Activated CD4-positive, CD25-positive, alpha-beta regulatory T cell (primary cell): ENCODE measurements at places on chromosomes 4 and X.

GRCh38 chr4:86449746-86450588 is 90.1 kb upstream of the MAPK10 start:
- DNase-seq = no peak

DNA sequence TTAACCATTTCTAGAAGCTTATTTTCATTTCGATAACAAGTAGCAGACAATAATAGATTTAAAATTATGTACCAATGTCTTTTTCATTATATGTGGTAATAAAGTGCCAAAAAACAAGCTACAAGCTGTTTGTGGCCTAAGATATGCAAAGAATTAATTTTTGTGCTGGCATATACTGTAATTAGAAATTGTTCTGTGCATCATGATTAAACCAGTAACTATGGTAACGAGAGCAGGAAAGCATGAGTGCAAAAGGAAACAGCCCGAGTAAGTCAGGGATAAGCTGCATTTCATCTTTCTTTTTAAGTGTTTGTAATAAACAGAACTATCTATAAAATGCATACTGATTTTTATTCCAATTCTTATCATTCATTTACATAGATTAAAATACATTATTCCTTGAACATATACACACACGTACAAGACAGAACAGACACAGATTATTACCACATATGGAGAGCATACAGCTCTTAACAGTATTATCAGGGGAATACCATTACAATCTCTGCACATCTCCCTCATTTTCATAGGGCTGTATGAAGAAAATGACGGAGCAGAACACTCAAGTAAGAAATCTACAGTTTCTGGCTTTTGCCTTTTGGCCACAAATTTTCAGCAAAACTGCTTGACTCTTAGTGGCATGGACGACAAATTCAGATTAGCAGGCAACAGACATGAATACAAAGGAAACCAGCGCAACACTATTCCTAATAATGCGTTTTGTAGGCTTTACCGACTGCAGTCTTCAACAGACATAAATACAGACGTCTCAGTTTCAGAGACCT is 121.3 kb upstream of the WDR17 start:
- no peak for DNase-seq

DNA sequence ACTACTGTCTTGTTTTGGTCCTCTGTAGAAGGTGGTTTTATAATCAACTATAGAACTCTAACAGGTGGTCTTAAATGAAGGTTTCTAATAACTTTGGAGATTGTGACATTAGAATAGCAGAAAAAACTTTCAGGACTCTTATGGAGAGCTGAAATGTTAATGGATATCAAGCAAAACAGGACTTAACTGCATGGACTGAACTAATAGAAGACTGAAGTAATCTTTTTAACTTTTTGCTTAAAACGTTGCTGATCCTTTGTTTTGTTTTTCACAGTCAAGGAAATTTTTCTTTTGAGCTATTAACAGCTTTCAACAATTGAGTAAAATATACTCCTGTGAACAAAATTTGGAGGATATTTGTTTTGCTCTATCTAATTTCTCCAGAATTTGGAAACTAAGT is 17.2 kb downstream of the NXT2 start:
- no peak for DNase-seq

- no peak for DNase-seq
These were observed 167.0 kb upstream of the GALNT7 start for GRCh38 chr4:173001571-173001970.

DNA sequence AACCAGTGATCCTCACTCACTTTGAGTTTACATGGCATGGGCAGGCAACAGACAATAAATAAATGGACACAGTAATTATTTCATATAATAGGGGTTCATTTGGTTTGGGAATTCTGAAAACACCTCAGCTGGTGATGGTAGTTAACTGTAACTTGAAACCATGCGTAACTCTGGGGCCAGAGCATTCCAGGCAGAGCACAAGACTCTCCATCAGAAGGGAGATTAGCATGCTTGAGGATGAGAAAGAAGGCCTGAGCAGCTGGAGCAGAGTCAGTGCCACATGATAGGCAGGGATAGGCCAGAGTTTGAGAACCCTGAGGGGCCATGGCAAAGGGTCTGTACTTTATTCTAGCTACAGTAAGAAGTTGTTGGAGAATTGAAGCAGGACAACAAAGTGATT is 56.3 kb upstream of the CXCL8 start:
- no peak for DNase-seq

DNA sequence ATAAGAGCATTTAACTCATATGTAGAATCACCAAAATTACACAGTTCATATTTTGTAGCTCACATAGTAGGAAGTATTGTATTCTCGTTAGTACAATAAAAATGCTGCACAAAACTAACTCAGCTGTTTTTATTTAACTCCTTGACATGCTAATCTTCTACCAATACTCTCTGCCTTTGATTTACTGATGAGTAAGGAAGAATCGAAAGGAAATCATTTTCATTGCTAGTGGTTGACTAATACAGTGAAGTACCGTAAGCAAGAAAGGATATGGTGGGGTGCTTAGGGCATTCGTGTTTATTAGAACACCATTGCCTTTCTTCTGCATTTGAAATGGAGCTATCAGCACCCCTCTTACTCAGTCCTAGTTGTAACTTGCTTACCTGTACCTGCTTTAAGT is 1239.1 kb upstream of the TENM3 start:
- no peak for DNase-seq

DNA sequence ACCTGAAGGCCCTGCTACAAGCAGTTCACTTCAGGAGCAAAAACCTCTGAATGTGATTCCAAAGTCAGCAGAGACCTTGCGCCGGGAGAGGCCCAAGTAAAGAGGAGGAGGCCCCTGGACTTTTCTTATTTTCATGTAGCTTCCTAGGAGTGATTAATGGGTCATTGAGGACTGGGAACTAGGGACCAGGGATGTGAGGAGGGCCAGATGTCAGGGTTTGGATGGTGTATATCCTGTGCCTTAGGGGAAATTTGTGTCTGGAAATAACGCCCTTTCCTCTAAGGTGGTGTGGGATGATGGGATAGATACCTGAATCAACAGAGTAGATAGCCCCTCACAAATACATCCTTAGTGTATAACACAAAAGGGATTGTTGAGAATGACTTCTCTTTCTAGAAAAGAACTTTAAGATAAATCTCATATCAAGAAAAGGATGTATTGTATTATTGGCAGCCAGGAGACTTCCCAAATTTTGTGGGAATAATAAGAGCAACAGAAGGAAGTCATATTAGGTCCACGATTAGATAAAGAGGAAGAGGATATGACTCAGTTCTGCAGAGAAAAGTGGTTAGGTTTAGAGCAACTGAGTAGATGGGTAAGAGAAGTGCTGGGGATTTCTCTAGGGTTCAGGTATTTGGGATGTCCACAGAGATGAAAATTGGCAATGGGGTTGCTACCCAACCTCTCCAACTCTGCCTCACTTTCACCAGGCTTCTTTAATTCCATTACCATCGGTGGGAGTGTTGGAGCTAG is 1.1 kb downstream of the ITGB1BP2 start:
- DNase-seq = no peak

- no peak for DNase-seq
These were observed 185.0 kb downstream of the SPOCK3 start for GRCh38 chr4:167049257-167049656.
